NCI-H1694 (cell line): ENCODE measurements at places on chromosomes 1 and 21.

GRCh38 chr21:43912500-43912899 is 47.5 kb downstream of the AGPAT3 start:
- no peak for DNase-seq

GRCh38 chr1:201893431-201893830 is 4.7 kb downstream of the SHISA4 start:
- DNase-seq, result no peak

DNA sequence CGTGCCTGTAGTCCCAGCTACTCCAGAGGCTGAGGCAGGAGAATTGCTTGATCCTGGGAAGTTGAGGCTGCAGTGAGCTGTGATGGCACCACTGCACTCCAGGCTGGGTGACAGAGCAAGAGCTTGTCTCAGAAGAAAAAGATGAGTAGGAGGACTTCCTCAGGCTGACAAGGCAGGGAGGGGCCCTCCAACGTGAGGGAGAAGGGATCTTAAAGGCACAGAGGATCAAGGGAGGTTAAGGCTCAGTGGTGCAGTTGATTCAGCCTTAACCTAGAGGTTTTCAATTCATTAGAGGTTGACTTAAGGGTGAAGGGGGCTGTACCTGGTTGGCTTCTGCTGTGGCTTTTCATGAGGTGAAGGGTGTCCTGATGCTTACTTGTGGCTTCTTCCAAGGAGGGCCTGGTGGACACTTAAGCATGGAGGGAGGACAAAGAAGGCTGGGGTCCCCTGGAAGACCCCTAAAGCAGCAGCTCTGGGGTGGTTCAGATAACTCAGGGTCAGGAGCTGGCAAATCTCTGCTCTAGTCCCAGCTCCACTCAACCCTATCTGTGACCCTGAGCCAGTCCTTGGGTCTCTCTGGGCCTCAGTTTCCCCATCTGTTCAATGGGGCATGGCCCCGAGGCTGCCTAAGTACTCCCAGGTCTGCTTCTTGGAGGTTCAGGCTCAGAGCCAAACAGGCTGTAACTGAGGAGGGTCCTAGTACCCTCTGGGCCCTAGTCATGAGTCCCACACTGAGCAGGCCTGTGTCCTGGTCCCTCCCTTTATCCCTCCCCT is 6.3 kb downstream of the EXTL1 start:
- no peak for DNase-seq

DNA sequence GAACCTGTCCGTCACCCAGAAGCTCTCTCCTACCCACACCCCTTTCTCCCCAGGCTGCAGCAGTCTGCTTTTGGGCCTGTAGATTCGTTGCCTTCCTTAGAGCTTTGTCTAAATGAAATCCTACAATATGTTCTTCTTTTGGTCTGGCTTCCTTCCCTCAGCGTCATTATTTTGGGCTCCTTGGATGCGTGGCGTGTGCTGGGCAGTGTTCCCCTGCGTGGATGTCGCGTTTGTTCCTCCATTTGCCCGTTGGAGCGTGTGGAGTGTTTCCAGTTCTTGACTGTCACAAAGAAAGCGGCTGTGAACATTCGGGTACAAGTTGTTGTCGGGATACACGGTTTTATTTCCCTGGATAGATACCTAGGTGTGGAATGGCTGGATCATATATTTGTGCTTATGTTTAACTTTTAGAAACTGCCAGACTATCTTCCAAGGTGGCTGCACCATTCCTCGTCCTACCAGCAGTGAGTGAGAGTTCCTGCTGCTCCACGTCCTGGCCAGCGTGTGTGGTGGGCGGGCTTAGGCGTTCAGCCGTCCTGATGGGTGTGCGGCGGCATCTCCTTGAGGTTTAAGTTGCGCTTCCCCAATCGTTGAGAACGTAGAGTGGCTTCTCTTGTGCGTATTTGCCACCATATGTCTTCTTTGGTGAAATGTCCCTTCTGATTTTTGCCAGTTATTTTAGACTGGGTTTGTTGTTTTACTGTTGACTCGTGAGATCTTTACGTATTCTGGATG is 31.7 kb downstream of the SKI start:
- DNase-seq, result no peak

GRCh38 chr1:46131093-46131492 is 1.3 kb downstream of the PIK3R3 start:
- no peak for DNase-seq

DNA sequence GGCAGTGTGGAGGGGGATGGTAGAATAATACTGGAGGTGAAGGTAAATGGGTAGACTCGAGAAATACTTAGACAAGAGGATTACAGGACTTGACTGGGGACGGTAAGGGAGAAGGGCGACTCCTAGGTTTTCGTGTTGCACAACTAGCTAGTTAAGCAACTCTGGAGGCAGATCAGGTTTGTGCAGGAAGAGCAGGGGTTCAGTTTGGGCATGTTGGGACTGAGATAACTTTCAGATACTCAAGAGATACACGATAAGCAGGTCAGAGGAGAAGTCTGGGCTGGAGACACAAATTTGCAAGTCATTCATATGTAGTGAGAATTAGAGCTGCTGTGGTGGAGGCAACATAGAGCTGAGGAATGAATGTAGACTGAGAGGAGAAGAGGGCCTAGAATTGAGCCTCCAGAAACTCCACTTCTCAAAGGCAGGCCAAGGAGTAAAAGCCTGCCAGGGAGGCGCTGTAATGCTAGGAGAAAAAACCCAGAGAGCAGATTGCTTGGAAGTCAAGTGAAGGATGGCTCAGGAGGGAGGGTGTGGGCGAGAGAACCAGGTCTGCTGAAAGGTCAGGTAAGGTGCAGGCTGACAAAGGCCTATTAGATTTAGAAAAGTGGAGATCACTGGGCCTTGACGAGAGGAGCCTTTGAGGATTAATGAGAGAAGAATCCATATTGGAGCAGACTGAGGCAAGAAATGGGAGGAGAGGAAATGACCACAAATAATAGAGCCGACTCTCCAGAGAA is 20.8 kb downstream of the MAB21L3 start:
- no peak for DNase-seq

- DNase-seq, result no peak
Measured at GRCh38 chr1:87400813-87401212, 72.1 kb downstream of the LMO4 start.

DNA sequence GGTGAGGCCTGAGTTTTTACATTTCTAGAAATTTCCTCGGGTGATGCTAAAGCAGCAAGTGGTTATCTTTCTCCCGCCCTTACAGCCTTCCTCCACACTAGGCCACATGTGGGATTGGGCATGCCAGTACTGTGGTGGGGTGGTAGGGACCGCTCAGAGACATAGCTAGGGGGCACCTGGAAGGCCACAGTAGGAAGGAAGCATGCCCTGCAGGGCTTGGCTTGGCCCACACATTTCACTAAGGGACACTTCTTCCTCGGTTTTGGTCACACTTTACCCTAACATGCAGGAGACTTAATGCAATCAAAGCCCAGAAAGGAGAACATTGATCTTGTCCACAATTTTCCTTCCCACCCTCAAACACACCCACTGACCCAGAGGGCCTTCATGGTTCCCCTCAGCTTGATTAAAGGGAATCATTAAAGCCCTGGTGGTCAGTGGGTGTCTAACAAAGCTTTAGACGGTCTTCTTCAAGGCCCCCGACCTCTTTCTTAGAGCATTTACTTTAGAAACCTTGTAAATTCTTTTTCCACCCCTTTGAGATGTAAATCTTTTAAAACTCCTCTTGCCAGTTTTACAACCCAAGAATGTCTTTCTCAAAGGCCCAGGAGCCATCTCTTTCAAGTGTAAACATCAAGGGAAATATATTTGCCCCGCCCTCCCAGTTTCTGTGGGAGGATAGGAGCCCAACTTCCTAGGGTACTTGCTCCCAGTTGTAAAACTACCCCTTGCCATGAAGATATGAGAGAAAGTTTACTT is 246.4 kb upstream of the PTBP2 start:
- DNase-seq, result no peak

GRCh38 chr21:37220433-37220980 is 46.6 kb downstream of the VPS26C start:
- peak; percentile 51 for DNase-seq

- DNase-seq, result no peak
Measured at GRCh38 chr1:231028682-231029081, 11.4 kb downstream of the FAM89A start.

GRCh38 chr1:77016386-77016985 is 149.2 kb downstream of the ST6GALNAC5 start:
- DNase-seq, result peak; percentile 14

DNA sequence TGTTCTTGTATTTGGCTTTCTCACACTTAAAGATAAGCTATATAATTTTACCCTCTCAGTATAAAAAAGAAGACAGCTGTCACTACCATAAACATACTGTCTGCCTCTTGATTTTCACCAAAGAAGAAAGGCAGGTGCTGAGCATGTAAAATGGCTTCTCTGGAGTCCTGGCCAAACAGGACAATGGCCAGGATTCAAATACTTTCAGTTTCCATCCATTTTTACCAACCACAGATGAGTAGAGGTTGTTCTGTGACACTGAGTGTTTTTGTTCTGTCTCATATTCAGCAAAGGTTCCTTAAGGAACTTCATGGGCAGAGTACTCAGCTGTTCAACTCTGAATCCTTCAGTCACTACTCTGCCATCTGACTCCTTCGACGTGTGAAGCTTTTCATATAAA is 29.4 kb upstream of the RAB3GAP2 start:
- no peak for DNase-seq

DNA sequence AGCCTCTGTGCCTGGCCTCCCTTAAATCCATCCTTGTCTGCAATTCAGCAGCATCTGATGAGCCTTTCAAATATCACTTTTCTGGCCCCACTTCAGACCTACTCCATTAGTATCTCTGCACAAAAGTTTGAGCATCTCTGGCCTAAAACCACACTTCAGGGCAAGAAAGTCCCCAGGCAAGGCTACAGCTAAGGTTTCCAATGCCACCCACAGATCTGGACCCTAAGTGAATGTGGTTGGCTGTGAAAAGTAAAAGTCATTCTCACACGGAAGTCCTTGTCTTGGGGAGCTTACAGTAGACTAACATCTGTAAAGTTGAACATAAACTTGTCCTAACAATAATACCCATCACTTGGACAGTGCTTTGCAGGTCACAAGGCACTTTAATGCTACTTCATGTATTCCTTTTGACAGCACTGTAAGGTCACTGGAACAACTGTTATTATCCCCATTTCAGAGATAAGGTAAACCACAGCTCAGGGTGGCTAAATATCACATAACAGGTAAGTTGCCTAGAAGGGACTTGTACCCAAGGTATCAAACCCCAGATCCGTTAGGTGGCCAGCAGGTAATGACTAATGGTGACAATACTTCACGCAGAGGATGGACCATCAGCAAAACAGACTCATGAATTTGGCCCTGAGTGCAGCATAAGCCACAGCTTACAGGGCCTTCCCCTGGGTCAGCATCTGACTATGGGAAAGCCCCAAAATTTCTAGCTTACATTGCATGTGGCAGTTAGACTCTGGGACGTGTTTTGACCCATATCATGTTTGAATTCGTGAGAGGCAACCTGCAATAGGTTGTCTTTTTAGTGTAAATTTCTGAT is 356.0 kb downstream of the HHAT start:
- no peak for DNase-seq

DNA sequence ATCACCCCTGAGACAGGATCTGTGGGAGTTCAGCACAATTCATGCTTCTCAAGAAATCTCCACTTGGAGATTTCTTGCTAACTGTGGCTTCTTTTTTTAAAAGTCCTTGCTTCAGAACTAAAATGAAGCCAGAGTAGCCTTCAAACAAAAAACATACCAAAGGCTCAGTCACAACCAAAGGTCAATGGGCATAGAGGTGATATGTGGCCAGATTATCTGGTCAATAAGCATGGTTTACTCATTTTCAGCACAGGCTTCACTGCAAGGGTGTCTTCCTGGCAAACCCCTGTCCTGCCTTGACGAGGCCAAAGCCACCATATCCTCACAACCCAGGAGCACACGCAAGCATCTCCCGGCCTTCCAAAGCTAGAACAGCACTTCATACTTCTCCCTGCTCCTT is 11.2 kb upstream of the SPRR4 start:
- DNase-seq, result no peak

- DNase-seq, result no peak
Measured at GRCh38 chr1:62198781-62199125, 4.1 kb downstream of the L1TD1 start.

- no peak for DNase-seq
Measured at GRCh38 chr1:8570465-8570864, 247.0 kb downstream of the RERE start.

DNA sequence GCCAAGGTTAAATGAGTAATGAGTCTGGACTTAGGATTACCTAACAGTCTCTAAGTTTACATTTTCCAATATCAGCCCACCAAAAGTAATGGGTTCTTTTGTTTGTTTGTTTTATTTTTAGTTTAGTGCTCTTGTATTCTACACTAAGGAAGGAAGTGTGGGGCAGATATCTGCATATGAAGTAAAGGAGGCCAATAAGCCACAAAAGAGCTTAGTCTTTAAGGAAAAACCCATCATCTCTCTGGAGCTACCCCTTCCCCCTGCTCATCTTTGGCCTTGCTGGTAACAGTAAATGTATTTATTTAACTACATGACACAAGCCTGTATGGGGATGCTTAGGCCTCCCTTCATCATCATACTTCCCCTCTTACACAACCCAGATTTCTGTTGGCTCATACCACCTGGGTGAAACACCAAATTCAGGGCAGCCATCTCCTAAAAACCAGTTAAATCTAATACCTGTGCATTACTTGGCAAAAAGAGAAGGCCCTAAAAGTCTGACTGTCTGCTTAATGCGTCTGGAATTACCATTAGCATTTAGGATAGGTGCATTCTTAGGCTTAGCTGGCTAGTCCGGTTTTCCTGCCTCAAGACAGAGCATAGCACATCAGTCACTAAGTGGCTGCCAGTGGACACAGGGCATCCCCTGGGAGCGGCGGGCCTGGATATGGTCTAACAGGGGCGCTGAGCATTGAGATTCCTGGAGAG is 96.8 kb upstream of the ADGRL2 start:
- no peak for DNase-seq

GRCh38 chr1:57989877-57990276 is 556.6 kb downstream of the OMA1 start:
- no peak for DNase-seq

DNA sequence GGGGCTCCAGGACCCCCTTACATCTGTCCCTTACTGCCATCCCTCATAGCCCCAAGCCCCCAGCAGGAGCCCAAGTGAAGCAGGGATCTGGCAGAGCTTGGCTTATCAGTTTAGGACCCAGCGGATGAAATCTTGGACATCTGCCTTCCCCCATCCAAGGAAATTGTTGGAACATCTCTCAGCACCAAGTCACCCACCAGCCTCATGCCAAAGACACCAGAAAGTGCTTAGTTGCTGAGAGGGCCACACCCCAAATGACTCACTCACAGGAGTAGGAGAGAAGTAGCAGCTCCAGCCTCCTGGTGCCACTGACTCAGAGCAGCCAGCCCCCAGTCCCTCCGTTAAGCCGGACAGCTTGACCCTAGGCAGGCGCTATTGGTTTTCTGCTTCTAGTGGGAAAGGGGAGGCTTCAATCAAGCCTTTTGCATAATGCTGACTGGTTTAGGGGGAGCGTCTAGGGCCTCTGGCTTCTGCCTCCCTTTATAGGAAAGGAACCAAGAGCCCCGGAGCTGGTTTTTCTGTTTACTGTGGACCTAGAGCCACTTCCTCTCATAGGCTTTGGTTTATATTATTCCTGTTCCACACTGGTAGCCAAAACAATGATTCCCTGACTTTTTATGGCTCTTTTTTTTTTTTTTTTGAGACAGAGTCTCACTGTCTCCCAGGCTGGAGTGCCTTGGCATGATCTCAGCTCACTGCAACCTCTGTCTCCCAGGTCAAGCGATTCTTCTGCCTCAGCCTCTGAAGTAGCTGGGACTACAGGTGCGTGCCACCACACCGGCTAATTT is 114.2 kb upstream of the IPO9 start:
- no peak for DNase-seq

- peak; percentile 5 for DNase-seq
Measured at GRCh38 chr1:237814319-237814924, 76.3 kb downstream of the ZP4 start.

GRCh38 chr21:33229784-33230544 is at the start of gene IFNAR2:
IFNAR2 (plus strand) TSS chr21:33229938; CDS start chr21:33241923, 11,985 bp downstream.
- DNase-seq, result no peak

- no peak for DNase-seq
Measured at GRCh38 chr1:243520831-243521230, 265.0 kb downstream of the SDCCAG8 start.
